ENCODE measurements at places on chromosomes 4 and X.

- no peak for DNase-seq
Measured at GRCh38 chrX:66676413-66676812, 37.5 kb upstream of the EDA2R start.

DNA sequence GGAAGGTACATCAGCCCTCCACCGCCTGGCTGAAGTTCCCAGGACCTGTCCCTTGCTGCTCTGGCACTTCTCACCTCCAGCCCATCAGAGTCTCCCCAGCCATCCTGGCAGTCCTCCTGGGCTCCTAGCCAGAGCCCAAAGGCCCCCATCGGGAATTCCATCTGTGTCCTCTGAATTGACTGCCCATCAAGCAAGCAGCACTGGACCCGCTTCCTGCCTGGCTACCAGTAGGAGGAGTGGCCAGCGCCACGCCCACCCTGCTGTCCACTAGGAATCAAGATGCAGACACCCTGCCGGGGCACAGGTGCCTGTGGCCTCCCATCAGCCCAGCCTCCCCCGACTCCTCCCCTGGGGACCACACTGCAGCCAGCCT is 47.2 kb downstream of the C4orf50 start:
- DNase-seq: peak; percentile 30

GRCh38 chrX:110734894-110735541 is 60.6 kb downstream of the CHRDL1 start:
- no peak for DNase-seq

DNA sequence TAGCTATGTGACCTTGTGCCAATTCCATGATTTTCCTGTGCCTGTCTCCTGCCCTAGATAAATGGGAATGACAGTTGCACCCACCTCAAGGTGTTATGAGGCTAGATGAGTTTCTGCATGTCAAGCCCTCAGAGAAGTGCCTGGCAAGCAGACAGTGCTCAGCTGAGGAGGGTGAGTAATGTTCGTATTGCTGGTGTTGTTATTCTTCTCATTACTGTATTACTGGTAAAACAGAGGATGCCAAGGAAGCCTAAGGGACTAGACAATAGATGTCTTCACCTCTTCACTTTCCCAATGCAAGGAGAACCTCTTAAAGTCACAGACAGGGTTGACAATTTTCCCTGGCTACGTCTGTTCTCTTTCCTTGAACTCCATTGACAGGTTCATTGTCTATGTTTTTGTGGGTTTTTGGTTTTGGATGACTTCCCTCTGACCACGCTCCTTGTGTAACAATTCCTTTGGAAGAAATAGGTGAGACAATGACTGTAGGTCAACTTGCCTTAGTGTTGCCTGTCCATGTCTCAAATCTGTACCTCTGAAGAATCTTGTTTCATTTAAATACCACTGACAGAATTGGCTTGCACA is 19.2 kb downstream of the ETDC start:
- DNase-seq: no peak

- peak; percentile 41 for DNase-seq
Measured at GRCh38 chrX:39519030-39519488, 578.7 kb downstream of the BCOR start.

- no peak for DNase-seq
Measured at GRCh38 chr4:123250843-123251242, 145.8 kb upstream of the SPRY1 start.

GRCh38 chr4:90842960-90843359 is 715.8 kb downstream of the CCSER1 start:
- DNase-seq: no peak

GRCh38 chrX:100606753-100607152 is 22.0 kb downstream of the TNMD start:
- no peak for DNase-seq

GRCh38 chr4:101355246-101355645 is 7.9 kb upstream of the PPP3CA start:
- DNase-seq: no peak

DNA sequence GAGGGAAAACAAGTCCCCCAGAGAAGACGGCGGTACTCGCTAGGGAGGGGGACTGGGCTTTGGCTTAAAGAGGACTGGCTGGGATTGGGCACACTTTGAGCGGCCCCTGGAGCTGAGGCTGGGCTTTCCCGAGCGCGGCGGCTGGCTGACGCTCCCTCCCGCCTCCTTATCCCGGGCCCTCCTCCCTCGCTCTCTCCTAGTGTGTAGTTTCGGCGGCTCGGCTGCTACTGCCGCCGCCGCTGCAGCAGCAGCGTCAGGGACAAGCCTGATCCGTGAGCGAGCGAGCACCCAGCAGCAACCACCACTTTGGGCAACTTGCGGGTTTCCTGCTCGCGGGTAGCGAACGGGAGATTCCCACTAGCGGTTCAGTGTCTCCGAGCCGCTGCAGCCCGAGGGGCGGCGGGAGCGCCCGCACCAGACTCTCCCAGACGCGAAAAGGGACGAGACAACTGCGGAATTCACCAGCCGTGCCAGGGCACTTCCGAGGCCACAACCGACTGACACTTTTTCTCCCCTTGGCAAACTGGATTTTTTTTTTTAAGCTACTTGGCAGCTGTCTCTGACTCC is 632 bp upstream of the PCDH7 start:
- peak; percentile 64 for DNase-seq

GRCh38 chrX:154775419-154776349 is 13.0 kb downstream of the DKC1 start:
- peak; percentile 22 for DNase-seq
